ENCODE measurements at places on chromosomes 2 and 18. TPM values are rescaled to one million over a fixed set of nuclear protein-coding genes. Genes with fewer than 3 reads are reported as not detected.

Gene TUBA3E
- total RNA-seq, result not detected

Gene IL36G
- total RNA-seq, result not detected

Gene FBXO48
- 0.88 TPM for total RNA-seq

Gene SCLY
- total RNA-seq, result 11.6 TPM

DNA sequence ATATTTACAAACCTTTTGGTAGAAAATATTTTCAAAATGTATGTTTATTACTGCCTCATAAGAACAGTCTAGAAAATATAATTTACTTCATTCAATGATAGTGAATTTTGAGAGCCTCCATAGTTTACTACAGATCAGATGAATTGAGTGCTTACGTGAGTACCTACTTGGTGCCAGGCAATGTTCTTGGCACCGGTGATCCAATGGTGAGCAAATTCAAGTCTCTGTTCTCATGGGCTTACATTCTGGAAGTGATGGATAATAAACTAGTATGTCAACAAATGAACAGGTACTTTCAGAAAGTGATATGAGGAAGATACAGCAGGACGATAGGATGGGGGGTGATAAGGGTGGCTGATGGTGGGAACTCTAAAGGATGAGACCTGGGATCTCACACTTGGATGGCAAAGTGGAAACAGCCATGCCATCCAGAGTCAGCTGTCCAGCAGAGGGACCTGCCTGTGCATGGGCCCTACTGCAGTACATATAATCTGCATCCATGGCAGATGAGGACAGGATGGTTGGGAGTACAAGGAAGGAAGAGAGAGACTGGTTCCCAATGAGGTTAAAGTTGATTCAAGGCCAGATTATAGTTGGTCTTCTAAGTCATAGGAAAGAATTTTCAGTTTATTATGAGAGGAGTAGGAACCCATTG, 277.0 kb downstream of the NEDD4L start:
- DNase-seq, result no peak

- no peak for DNase-seq
These were observed 29.2 kb upstream of the KCNS3 start for GRCh38 chr2:17849275-17849674.

GRCh38 chr2:159186462-159186861, 100.0 kb downstream of the WDSUB1 start:
- DNase-seq, result no peak

GRCh38 chr2:163474889-163475288, 260.9 kb downstream of the FIGN start:
- DNase-seq, result no peak

DNA sequence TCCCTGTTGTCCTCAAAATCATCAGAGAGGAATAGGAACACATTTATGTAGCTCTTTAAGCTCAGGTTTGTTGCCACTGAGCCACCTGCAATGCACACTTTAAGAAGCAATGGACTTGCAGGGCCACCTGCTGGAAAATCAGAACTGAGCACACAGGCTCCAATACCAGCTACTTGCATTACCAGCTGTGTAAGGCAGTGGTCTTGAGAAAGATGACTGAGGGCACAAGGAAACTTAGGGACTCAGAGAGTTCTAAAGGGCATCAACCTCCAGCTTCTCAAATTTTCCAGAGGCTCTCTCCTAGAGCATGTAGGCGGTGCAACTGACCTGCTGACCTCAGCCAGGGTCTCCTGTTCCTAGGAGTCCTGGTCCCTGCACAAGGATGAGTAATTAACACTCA, 2.5 kb upstream of the CNDP2 start:
- no peak for DNase-seq

DNA sequence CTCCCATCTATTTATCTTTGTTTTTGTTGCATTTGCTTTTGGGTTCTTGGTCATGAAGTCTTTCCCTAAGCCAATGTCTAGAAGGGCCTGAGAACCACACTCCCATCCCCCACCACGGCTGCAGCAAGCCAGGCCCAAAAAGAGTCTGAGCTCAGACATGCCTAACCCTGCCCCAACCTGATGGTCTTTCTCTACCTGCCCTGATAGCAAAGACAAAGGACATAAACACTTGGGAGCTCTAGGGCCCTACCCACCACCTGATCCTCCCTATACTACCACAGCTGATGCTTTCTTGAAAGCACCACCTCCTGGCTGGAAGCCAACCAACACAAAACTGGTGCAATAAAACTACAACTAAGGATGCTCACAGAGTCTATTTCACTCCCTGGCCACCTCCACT, 233.4 kb downstream of the WDR7 start:
- no peak for DNase-seq

DNA sequence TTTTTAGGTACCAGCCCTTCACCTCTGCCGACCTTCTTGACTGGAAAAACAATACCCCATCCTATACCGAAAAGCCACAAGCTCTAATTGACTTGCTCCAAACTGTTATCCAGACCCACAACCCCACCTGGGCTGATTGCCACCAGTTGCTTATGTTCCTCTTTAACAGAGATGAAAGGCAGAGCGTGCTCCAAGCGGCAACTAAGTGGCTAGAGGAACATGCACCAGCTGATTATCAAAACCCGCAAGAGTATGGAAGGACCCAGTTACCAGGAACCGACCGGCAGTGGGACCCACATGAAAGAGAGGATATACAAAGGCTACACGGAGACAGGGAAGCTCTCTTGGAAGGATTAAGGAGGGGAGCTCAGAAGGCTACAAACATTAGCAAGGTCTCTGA, 86.1 kb upstream of the TANC1 start:
- DNase-seq, result no peak
